ENCODE measurements at places on chromosomes 7 and 10.

- no peak for DNase-seq
Observed at GRCh38 chr10:118610577-118610976, 15.1 kb upstream of the PRLHR start.

DNA sequence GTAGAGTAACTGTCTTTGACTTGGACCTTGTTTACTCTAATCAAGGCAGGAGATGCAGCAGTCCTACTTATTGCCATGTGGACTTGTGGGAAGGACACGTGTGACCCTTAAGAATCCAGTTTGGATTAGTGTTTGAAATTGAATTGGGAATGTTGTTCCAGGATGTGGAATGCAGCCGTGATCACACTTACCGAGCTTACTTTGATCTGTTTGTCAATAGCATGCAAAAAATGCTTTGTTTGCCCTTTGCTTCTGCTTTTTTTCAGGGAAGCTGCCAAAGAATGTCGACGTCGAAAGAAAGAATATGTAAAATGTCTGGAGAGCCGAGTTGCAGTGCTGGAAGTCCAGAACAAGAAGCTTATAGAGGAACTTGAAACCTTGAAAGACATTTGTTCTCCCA is 84.7 kb downstream of the CREM start:
- DNase-seq, result no peak

GRCh38 chr10:6071181-6072175 is 9.3 kb upstream of the IL2RA start:
- DNase-seq, result no peak

DNA sequence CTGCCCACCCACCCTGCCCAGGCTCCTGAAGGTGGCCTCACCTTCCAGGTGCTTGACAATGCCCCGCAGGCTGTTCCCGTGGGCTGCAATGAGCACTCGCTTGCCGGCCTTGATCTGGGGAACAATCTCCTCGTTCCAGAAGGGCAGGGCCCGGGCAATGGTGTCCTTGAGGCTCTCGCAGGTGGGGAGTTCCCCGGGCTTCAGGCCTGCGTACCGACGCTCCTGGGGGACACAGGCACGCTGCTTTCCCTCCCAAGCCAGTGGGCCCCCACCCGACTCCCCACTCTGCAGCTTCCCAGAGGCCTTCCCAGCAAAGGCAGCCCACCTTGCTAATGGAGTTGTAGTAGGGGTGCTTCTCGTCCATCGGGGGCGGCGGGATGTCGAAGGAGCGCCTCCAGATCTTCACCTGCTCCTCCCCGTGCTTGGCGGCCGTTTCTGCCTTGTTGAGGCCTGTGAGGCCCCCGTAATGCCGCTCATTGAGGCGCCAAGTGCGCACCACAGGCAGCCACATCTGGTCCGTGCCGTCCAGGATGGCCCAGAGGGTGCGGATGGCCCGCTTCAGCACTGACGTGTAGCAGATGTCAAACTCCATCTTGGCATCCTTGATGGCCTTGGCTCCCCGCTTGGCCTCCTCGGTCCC is 456 bp downstream of the PGAM2 start:
- no peak for DNase-seq

DNA sequence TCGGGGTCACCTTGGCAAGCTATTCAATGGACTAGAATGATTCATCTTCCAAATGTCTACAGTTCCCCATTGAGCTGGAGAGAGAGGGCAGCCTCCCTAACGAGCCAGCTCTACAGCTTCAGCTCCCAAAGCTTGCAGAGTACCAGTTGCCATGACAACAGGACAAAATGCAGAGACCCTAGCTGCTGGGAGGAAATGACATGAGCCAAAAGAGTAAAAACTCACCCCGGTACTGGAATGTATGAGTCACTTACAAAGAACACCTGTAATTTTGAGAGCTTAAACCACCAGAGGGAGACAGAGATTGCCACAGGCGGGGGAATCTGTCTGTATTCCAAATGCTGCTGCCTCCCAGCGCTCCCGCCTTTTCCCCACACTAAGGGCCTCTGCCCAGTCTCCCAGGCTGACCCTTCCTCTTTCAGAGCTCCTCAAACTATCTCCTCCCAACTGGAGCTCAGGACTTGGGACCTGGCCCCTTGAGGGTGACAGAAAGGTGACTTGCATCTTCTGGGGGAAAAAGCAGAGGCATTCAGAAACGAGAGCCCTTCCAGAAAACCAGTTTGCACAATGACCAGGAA is 95.5 kb downstream of the CUL2 start:
- DNase-seq, result peak; percentile 47

- no peak for DNase-seq
Observed at GRCh38 chr10:13241613-13242012, 7.4 kb upstream of the UCMA start.

DNA sequence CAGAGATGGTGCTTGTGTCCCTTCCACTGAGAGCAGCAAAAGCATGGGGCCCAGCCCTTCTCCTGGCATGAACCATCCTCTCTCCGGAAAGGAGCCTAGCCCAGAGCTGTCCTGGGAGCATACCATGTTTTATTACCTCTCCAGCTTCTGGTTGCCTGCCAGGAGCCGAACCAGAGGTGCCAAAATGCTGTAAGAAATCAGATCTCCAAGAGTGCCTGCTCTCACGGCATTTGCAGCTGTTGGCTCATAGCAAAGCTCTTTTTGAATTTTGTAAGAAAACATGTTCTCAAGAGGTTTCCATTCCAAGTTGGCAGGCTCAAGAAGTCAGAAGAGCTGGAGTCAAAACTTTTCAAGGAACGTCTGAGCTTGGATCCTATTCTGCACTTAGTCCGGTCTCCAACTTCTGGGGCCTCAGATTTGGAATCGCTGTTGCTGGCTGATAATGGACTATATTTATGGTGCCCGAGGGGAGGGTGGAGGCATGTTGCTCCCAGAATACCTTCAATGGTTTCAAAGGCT is 211.7 kb upstream of the MKI67 start:
- DNase-seq, result no peak

- DNase-seq, result no peak
Observed at GRCh38 chr10:5488272-5489161, 10.9 kb downstream of the CALML5 start.

GRCh38 chr7:80482950-80483349 is 28.9 kb downstream of the GNAT3 start:
- no peak for DNase-seq

DNA sequence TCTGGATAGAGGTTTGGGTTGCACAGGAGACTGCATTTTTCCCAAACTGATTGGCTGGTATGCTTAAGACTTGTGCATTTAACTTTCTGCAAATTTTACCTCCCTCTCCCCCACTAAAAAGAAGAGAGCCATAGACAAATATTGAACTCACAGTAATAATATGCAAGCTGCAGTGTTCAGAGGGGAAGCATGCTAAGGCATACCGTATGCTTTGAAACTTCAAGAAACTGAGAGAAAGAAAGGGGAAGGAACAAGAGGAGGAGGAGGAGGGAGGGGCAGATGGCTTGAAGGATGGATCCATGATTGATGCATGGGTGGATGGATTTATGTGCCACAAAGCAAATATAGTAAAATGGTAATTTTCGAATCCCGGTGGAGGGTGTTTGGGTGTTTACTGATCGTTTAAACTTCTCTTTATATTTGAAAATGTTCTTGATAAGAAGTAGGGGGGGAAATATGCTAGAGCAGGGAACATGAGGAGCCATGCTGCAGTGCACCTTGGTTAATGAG is 7.8 kb upstream of the KLF6 start:
- DNase-seq, result no peak

DNA sequence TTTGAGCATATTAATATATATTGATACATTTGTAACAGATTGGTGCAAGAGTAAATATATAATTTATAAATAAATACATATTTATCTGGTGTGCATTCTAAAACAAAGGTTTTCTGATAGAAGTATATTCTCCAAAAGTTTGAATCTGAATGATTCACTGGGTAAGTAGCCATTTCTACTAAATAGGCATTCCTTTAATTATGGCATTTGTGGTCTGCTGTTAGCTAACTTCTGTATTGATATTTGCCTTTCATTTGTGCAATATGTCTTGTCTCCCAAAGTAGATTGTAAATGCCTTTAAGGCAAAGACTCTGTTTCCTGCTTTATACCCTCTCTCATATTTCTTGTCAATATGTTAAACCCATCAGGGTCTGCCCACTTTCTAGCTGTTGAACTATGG is 11.1 kb upstream of the ARID5B start:
- no peak for DNase-seq

Measured in fibroblast of skin of left quadriceps (primary cell).